ENCODE measurements at places on chromosomes 16 and 17. TPM values are rescaled to one million over a fixed set of nuclear protein-coding genes. Genes with fewer than 3 reads are reported as not detected.

- no peak overlapping the region for H3K27ac ChIP-seq
- no peak for DNase-seq
- H3K36me3 ChIP-seq = no peaks in the 10 kb centered on the region
- no peaks in the 10 kb centered on the region for H3K4me1 ChIP-seq
These were observed 58.3 kb upstream of the ARHGAP44 start for GRCh38 chr17:12730931-12731521.

DNA sequence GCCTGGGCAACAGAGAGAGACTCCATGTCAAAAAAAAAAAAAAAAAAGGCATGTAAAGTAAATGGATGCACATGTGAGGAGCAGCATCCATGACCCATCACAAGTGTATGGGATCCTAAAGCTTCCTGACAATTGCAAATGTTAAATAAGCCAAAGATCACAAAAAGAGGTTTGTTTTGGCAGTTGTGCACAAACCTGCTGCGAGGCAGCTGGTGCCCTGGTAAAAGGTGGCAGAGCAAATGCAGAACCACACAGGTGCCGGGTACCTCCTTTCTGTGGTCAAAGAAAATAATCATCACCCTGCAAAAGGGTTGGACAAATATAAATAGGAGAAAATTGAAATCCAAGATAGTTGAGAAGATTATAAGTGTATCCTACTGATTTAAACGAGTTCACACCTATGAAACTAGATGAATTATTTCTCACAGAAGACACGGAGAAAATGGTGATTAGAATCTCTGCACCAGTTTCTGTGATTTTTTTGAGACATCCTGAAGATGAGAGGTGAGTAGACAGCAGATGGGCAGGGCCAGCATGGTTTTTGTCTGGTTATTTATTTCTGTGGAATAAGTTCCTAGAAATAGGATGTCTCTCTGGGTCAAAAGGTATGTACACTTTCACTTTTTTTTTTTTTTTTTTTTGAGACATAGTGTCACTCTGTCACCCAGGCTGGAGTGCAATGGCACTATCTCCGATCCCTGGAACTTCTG, 291.3 kb downstream of the CDH13 start:
- no peak overlapping the region for H3K4me3 ChIP-seq
- H3K4me1 ChIP-seq = no peaks in the 10 kb centered on the region
- no peak overlapping the region for H3K27ac ChIP-seq
- no peaks in the 10 kb centered on the region for H3K36me3 ChIP-seq
- DNase-seq = no peak

GRCh38 chr16:8818504-8819270, 21.0 kb downstream of the PMM2 start:
- no peak for DNase-seq
- no peak overlapping the region for H3K27ac ChIP-seq
- H3K4me1 ChIP-seq = no peaks in the 10 kb centered on the region
- H3K27me3 ChIP-seq = no peaks in the 10 kb centered on the region
- peaks cover 50% of the 10 kb centered on the region for H3K36me3 ChIP-seq

DNA sequence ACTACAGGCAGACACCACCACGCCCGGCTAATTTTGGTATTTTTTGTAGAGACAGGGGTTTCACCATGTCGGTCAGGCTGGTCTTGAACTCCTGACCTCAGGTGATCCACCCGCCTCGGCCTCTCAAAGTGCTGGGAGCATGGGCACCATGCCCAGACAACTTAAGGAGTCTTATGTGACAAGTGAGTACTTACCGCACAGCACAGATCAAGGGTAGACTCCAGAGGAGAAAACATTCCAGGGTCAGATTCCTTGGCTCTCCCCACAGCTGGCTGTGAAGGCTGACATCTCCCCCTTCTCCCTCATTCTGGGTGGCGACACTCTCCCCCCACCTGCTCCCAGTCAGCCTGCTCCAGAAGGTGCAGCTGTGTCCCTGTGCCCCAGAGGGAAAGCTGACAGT, 10.6 kb downstream of the ZSCAN10 start:
- peak; percentile 23 for DNase-seq
- peaks cover 41% of the 10 kb centered on the region for H3K4me1 ChIP-seq
- H3K27ac ChIP-seq = no peak overlapping the region
- H3K4me3 ChIP-seq = no peak overlapping the region

GRCh38 chr16:22213801-22214200, 7.7 kb downstream of the EEF2K start:
- H3K4me1 ChIP-seq = no peaks in the 10 kb centered on the region
- peaks cover 18% of the 10 kb centered on the region for H3K36me3 ChIP-seq
- H3K4me3 ChIP-seq = no peak overlapping the region
- DNase-seq = no peak
- no peak overlapping the region for H3K27ac ChIP-seq

- H3K27ac ChIP-seq = no peak overlapping the region
- H3K27me3 ChIP-seq = no peaks in the 10 kb centered on the region
- DNase-seq = no peak
- H3K4me1 ChIP-seq = peaks cover 37% of the 10 kb centered on the region
- H3K4me3 ChIP-seq = no peak overlapping the region
These were observed 8.1 kb downstream of the PCGF2 start for GRCh38 chr17:38740044-38740443.

DNA sequence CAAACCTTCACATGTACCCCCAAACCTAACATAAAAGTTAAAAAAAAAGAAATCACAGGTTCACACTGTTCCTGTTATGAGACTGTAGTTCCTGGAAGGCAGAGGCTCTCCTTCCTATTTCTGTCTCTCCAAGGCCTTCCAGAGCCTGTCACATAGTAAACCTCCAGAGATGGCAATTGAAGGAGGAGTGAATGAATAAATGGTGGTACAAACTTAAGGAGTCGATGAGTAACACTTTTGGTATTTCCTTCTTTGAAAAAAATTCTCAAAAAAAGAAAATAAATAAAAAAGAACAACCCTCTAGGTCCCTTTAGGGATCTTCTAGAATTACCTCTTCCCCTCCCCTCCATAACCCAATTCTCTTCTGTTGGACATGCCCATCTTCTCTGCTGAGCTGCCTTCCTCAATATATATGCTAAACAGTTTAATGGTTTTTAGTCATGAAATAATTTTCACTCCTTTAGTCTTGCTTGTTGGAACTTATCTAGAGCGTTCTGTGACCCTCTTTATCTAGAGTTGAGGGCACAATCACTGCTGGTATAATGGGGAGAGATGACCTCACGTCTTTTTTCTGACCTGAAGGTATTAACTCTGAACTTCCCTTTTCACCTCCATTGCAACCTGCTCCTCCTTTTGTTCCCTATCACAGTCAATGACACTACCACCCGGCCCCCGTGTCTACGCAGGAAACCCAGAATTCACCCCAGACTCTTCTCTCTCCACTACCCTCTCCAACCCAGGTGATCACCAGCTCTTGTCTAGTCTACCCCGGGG, 1.7 kb upstream of the TAF15 start:
- peaks cover 14% of the 10 kb centered on the region for H3K36me3 ChIP-seq
- H3K4me3 ChIP-seq = no peak overlapping the region
- DNase-seq = no peak
- H3K27ac ChIP-seq = no peak overlapping the region

DNA sequence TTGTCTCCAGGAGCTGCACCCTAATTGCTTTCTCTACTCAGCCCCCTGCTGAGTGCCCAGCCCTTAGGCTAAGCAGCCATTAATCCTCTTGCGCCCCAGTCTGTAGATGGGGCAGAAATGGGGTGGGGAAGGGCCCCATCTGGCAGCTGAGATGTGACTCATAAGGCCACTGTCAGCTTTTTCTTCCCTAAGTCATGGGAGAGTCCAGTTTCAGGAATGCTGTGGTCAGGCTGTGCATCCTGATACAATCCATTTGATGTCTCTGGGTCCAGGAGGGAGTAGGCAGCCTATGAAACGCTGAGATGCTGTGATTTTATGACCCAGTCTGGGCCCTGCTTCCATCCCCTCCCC, 12.3 kb downstream of the PLXDC1 start:
- peak; percentile 73 for DNase-seq
- H3K4me1 ChIP-seq = peaks cover 21% of the 10 kb centered on the region
- no peaks in the 10 kb centered on the region for H3K36me3 ChIP-seq
- H3K4me3 ChIP-seq = peak overlapping the region; percentile 21

- H3K27me3 ChIP-seq = no peaks in the 10 kb centered on the region
- H3K4me3 ChIP-seq = no peak overlapping the region
- H3K27ac ChIP-seq = no peak overlapping the region
- no peak for DNase-seq
- H3K36me3 ChIP-seq = no peaks in the 10 kb centered on the region
These were observed 61.4 kb downstream of the CYB5B start for GRCh38 chr16:69485816-69486215.

DNA sequence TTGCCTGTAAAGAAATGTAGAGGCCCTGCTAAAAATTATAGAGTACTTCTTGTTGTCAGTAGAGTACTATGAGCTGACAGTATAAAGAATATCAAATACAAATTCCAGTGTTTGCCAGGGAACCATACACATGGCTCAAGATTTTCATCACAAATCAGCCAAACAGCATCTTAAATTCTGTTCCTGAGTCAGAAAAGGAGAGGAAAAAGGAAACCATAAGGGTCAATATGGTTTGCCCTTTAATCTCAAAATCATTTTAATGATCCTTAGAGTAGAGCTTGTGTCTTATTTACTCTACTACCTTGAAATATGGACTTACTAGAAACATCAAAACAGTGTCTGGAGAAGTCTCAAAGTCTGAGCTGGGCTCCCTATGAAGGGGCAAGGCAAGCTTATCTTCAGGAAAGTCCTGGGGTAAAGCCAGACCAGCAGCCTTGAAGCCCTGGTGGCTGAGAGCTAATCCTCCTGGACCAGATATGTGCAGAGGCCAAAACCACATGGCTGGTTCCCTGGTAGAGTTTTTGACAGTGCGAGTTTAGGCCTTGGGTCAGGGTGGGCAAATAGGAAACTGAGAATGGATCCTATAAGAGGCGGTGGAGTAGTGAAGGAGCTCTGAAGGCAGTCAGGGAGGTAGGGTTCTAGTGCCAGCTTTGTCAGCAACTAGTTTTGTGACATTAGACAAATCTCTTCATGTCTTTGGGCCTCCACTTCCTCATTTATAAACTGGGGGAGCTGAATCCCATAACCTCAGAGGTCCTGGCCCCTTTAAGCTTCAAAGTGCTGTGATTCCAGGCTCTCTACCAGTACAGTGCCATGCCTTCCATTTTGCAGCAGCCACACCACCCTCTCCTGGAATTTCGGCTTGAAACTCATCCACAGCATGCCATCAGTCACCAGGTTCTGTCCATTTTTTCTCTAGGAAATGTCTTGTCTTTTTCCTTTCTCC, 38.9 kb downstream of the MRTFB start:
- no peaks in the 10 kb centered on the region for H3K27me3 ChIP-seq
- H3K4me3 ChIP-seq = no peak overlapping the region
- no peaks in the 10 kb centered on the region for H3K4me1 ChIP-seq
- no peak for DNase-seq
- no peak overlapping the region for H3K27ac ChIP-seq

DNA sequence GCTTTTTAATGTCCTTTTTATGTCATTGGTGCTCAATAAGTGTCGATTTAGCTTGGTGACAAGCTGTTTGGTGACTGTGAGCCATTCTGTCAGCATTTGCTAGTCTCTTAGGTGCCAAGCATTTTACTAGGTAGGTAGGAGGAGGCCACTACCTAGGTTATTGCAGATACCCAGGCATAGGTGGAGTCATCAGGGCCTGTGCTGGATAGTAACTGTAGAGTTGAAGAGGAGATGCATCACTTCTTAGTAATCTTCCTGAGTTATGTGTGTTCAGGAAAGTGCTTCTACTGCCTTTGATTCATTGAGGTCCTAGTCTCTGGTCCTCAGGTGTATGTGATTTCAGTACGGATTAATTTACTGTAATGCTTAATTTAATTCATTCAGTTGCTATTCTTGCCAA, 17.7 kb downstream of the USP10 start:
- H3K27ac ChIP-seq = no peak overlapping the region
- no peak overlapping the region for H3K4me3 ChIP-seq
- no peaks in the 10 kb centered on the region for H3K4me1 ChIP-seq
- H3K36me3 ChIP-seq = no peaks in the 10 kb centered on the region
- no peak for DNase-seq
- no peaks in the 10 kb centered on the region for H3K27me3 ChIP-seq

DNA sequence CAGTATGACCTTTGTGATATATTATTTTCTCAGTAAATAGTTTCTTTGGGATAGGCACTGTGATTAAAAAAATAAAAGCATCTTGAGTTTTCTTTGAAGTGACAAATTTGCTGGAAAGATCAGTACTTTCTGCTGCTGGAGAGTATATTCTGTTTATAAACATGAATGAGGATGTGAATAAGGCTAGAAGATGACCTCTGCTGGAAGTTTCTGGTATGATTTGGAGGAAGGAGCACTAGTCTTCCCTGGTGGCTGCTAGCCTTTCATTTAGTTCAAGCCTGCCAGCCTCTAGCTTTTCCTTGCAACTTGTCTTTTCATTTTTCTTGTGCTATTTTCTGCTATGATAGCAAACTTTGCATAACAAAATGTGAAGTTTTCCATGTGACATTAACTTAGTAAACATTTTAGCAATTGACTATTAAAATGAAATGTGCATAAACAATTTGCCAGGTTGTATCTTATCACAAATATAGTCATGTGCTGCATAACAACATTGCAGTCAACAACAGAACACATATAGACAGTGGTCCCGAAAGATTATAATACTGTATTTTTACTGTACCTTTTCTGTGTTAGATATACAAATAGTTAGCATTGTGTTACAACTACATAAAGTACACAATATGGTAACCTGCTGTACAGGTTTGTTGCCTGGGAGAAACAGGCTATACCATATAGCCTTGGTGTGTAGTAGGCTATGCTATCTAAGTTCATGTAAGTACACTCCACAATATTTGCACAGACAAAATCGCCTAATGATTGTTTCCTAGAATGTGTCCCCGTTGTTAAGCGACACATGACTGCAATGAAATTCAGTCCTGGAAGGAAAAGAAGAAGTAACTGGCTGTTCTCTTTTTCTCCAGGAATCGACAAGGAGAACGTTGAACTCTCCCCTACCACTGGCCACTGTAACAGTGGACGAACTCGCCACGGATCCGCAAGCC, 18.1 kb upstream of the RAB11FIP4 start:
- no peak overlapping the region for H3K4me3 ChIP-seq
- peaks cover 36% of the 10 kb centered on the region for H3K4me1 ChIP-seq
- H3K27ac ChIP-seq = no peak overlapping the region
- no peaks in the 10 kb centered on the region for H3K27me3 ChIP-seq
- peak; percentile 70 for DNase-seq

TBC1D16 gene
- 61.6 TPM for total RNA-seq

SDR42E1 gene
- total RNA-seq = 1.1 TPM

CNTROB gene
- total RNA-seq = 29.8 TPM

KRT17 gene
- 134 TPM for total RNA-seq

All from SJCRH30 (cell line).